Head of caudate nucleus (tissue), 42 donors: ENCODE measurements at places on chromosomes 13 and 19.

DNA sequence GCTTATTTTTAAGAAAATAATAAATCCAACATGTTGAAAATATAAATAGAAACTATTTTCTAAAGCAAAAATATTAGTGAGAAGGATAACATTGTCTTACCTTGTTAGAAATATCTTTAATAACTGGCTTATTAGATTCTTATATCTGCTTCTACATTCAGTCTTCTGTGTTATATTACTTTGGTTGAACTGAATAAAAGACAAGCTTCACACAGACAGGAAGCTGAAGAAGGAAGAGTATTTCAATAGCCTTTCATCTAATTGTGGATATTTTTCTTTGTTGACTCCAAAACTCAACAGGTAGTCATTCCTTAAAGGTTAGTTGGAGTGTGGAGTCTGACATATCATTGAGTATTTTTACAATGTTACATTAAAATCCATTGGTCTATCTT is 10.9 kb downstream of the SETDB2 start:
- DNase-seq, result no peak

- DNase-seq, result no peak
Observed at GRCh38 chr19:34997071-34997617, 3.0 kb upstream of the GRAMD1A start.

GRCh38 chr19:50341091-50341564 is 12.0 kb upstream of the KCNC3 start:
- DNase-seq, result no peak

- DNase-seq, result no peak
Observed at GRCh38 chr13:113398963-113399754, 35.2 kb upstream of the GRTP1 start.

DNA sequence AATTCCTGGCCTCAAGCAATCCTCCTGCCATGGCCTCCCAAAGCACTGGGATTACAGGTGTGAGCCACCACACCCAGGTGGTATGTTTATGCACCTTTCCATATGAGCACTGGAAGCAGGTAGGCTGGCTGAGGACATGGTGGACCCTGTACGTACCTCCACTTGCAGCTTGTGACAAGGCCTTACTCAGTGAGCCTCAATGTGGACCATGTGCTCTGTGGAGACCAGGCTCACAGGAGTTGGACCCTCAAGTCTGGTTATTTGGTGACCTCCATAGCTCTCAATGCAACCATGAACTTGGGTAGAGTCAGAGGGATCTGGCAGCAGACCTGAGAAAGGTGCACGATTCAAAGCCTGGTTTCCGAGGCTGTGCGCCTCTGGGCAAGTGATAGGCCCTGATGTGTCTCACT is 5.5 kb downstream of the ACP4 start:
- DNase-seq, result no peak

GRCh38 chr19:32924200-32924599 is 47.6 kb downstream of the CEP89 start:
- DNase-seq, result no peak

GRCh38 chr19:3041327-3041726 is 12.2 kb upstream of the TLE2 start:
- no peak for DNase-seq

GRCh38 chr19:280541-281009 is 10.6 kb downstream of the PLPP2 start:
- no peak for DNase-seq

DNA sequence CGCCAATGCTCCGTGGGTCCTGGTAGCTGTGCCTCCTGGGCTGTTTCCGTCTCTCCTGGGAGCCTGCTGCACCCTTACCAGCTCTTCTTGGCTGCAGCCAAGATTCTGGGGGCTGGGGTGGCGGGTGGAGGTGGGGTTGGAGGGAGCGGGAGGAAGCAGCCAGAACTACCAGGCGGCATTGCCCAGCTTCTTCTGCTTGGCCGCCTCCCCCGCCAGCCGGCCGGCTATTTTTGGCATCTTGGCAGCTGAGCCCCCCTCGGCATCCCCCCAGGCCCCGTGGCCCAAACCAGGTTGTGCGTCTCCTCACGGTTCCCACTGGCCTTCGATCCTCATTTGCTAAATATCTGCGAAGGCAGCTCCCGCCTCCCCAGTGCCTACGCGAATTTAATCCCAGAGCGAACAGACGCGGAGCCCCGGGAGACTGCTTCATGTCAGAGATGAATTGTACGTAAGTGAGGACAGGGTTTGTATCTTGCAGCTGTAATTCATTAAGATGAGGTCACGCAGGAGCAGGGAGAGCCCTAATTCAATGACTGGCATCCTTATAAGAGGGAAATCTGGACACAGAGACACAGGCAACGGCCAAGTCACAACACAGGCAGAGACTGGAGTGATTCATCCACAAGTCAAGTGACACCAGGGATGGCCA is 12.8 kb upstream of the PEAK3 start:
- peak; percentile 60 for DNase-seq

GRCh38 chr13:109387471-109387870 is 398.9 kb downstream of the IRS2 start:
- no peak for DNase-seq

- no peak for DNase-seq
Observed at GRCh38 chr13:51913421-51914136, 51.8 kb downstream of the CCDC70 start.

DNA sequence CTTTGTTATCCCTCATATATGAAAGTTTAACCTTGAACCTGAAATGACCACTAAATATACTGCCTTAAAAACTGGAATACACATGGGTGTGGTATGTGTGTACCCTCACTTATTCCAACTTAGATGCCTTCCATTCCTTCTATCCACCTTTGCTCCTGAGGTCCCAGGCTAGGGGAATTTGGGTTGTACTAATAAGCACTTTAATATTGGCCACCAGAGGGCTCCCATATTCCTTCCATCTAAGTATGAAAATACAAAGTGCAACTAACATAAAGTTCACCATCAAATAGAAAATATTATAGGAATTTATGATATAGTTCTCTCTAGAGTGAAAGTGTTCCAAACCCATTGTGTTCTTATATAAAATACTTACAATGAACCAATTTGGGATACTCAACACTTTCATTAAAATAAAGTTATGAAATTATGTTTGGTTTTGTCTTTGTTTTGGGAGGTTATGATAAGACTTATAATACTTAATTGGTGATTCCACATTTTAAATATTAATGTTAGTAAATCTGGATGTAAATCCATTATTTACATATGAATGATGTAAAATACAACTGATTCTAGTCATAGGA is 62.3 kb downstream of the ITGBL1 start:
- DNase-seq, result peak; percentile 79

DNA sequence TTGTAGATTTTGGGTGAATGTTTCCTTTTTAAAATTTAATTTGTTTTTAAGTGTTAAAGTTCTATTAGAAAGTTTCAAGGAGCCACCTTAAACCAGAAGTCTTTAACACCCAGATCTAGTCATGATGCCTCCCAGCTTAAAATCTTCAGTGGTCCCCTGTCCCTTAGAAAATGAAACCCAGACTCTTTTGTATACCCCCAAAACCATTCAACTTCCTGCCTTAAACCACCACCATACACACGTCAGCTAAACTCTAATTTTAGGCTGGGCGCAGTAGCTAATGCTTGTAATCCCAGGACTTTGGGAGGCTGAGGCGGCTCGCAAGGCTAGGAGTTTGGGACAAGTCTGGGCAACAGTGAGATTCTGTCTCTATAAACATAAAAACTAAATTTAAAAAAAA is 37.9 kb downstream of the N4BP2L1 start:
- DNase-seq, result no peak

- no peak for DNase-seq
Observed at GRCh38 chr19:56350416-56351045, 35.9 kb upstream of the ZSCAN5A start.

- DNase-seq, result peak; percentile 47
Observed at GRCh38 chr19:35797663-35798062, 15.0 kb downstream of the PRODH2 start.

DNA sequence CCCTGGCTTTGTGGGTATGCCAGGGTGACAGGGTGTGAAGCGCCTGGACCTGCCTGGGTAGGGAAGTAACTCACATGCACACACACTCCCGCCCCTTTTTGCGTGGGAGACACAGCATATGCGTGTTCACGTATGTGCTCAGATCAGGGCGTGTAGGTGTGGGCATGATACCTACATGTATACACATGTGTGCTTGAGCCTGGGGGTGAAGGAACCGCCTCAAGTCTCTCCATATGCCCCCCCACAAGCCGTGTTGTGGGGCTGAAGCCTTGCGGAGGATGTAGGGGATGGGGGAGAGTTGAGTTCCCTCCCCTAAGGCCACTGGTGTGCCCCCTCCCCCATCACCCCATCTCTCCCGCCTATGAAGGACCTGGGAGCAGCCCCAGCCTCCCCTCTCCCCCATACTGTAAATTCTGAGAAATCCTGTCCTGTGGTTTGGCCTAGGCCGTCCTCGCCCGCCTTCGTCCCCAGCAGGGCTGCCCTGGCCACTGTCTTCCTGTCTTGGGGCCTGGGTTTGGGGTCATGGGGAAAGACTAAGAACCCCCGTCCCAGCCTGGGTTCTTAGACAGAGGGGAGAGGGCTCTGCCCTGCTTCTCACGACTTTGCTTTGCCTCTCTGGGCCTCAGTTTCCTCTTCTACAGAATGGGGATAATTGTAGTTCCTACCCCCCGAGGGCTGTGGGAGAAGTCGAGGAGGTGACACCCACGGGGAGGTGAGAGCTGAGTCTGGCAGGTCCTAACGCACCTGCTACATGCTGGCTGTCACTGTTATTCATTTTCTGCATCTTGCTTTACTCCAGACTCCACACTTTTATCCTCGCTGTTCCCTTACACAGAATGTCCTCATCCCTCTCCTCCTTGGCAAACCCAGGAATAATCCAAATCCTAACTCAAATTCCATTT is 14.3 kb downstream of the ACTL9 start:
- DNase-seq, result no peak

- no peak for DNase-seq
Observed at GRCh38 chr19:48807590-48808308, 3.1 kb downstream of the BCAT2 start.

DNA sequence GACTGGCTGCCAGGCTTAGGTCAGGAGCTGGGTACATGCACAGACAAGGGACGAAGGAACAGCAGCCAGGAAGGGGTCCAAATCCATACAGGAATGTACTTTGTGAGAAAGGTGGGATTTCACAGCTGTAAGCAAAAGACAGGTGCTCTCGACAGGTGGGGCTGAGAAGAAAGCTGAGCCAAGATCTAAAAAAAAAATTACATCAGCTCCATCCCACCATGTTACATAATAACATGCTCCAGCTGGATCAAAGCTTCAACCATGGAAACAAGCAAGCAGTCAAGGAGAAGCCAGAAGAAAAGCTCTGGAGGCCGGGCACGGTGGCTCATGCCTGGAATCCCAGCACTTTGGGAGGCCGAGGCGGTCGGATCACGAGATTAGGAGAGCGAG is 8.0 kb downstream of the UBXN6 start:
- no peak for DNase-seq

DNA sequence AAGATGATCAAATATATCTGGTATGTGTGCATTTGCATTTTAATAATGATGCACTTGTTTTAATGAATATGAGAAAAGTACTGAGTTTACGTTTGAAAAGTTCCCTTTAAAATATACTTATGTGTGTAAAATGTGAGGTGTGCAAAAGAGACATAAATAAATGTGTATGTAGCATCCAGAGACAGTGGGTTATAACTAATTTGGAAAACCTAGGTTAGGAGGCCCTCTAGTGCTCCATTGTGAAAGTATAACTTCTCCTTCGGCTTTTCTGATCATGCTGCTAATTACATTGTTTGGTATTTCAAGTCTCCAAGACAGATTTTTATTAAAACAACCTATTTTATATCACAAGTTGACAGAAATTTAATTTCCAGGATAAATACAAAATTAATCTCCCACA is 30.1 kb downstream of the SCEL start:
- no peak for DNase-seq

DNA sequence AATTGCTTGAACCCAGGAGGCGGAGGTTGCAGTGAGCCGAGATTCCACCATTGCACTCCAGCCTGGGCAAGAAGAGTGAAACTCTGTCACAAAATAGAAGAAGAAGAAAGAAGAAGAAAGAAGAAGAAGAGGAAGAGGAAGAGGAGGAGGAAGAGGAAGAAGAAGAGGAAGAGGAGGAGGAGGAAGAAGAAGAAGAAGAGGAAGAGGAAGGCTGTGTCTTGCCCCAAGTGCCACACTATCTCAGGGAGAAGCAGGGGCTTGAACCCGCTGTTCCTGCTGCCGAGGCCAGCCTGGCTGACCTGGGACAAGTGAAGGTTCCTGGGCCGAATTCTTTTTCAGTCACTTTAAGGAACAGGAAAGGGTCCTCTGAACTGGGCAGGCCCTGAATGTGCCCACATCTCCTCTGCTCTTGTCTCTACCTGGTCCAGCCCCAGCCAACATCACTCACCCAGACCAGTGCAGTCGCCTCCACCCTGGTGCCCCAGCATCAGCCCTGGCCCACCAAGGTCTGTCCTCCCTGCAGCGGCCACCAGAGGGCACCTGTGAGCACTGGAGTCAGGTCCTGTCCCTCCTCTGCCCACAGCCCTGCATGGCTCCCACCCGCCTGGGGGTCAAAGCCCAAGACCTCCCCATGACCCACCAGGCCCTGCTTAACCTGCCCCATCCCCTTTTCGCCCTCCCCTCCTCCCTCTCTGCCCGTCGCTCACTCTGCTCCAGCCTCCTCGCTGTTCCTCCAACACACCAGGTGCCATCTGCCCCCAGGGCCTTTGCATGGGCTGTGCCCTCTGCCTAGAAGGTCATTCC is 20.0 kb downstream of the TICAM1 start:
- peak; percentile 32 for DNase-seq

DNA sequence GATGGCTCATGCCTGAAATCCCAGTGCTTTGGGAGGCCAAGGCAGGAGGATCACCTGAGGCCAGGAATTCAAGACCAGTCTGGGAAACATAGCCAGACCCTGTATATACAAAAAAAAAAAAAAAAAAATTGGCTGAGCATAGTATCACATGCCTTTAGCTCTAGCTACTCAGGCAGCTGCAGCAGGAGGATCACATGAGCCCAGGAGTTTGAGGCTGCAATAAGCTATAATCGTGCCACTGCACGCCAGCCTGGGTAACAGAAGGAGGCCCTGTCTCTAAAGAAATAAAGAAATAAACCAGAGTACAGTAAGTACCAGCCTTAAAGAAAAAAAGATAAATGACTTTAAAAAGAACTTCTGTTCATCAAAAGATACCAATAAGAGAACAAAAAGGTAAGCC is 52.9 kb downstream of the FAM124A start:
- DNase-seq, result no peak

GRCh38 chr13:64551755-64552154 is 2678.4 kb downstream of the PCDH9 start:
- no peak for DNase-seq
